ENCODE measurements at places on chromosomes 1 and 21. TPM values are rescaled to one million over a fixed set of nuclear protein-coding genes. Genes with fewer than 3 reads are reported as not detected.

DNA sequence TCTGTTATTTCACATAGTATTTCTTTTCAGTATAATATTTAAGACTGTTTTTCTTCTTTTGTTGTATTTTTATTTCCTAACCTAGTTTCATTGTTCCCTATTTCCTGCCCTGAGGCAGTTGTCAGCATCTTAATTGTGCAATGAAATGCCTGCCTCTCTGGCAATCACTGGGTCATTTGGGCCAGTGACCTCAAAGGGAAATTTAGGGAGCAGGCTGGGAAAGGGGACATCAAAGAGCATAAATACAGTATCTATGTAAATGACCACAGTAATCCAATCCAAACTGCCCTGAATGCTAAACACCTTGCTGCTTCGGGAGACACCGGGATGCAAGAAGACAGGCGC is 147.8 kb downstream of the TLR5 start:
- DNase-seq = no peak

- DNase-seq = no peak
These were observed 14.3 kb upstream of the PCP4 start for GRCh38 chr21:39852726-39853500.

DNA sequence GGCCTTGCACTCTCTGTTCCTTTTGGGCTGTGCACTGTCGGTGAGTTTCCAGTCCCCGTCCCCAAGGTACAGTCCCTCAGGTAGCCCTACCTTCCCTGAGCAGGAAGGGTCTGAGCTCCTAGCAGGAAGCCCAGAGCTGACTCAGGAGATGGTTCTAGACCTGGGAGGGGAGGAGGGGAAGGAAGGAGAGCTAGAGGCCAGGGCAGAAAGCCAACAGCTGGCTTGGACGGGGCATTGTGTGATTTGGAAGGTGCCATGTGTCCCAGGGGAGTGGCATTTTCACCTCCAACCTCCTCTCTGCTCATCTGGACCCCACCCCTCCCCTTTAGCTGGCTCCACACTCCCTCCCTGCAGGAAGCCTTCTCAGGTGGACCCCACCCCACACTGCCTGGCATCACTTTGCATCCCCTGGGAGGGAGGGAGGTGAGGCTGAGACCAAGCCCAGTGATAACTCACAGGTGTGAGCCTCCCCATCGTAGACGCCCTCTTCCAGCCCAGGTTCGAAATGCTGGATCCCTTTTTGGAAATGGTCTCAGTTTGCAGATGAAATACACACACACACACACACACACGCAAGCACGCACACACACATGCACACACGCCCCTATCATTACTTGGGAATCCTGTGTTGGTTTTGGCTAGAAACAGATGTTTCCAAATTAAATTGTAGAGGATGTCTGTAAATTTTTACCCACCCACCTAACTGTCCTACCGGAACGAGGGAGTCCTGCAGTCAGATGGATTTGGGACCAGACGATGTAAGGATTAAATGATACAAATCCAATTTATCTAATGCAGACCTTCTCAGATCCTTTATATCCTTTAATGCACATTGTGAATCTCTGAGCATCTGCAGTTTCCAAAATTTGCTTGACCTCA is 19.7 kb upstream of the IFNLR1 start:
- peak; percentile 77 for DNase-seq

DNA sequence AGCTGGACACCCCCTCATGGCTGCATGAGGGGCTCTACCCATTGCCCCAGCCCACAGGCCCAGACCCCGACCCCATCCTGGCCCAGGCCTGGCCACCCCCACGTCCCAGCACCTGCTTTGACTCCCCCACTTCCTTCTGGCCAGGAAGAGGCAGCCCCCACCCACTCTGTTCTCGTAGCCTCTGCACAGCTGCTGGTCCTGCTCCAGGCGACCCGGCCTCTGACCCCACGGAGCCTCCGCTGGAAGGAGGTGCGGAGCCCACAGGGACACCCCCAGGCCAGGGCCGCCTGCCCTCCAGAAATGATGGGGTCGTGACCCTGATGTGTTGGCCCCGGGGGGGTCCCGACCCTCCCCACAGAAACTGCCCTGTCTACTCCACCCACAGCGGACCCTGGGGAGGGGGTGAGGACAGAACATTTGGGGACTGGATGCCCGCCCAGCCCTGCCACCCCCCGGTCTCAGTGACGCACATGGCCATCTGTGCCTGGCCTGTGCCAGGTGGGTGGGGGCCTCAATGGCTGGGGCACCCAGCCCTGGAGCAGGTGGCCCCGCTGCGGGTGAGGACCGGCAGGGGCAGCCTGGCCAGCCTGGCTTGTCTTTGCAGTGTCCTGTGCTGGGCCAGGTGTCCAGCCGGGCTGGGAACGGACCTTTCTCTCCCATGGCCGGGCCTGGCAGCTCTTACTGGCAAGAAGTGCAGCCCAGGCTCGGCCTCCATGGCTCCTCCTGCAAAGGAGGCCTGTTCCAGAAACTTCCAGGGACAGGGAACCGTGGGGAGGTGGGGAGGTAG is 78.6 kb downstream of the MORN1 start:
- DNase-seq = no peak

GRCh38 chr1:229409616-229410369 is 24.1 kb downstream of the ACTA1 start:
- no peak for DNase-seq

Gene CFHR4
- total RNA-seq = not detected

Gene ELF3
- total RNA-seq = 1,345 TPM

Gene IGSF3
- total RNA-seq = 31.1 TPM
